ENCODE measurements at places on chromosomes 3 and 15.

DNA sequence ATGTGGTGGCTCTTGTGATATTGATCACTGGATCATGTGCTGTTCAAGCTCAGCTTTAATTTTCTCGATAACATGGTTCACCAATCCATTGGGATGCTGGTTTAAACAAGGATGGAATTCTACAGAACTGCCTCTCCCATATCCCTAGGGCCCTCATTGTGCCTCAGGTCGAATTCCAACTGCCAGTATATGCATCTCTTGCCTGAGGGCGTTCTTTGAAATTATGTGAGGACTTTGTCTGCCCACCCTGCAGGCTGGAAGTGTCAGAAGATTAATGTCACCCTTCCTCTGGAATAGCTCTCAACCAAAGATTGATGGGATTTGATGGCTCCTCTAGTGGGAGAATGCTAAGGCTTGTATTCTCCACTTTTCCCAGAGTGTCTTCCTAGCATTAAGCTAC is 175.6 kb upstream of the GALNT15 start:
- no peak for DNase-seq

DNA sequence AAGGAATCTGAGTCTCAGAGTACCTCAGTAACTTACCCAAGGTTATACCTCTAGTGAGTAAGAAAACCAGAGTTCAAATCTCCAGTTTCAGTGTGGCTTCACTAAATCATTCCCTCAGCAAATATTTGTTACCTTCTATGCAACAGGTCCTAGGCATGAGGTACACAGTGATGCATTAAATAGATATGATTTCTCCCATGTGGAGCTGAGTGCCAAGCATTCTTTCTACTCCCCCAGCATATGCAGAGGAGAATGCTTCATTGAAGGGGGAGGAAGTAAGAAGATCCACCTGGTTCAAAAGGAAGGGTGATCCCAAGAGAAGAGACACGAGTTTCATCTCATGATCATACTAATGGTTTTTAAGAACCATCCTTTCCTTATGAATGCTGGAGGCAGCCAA is 6.8 kb upstream of the MTHFS start:
- no peak for DNase-seq

GRCh38 chr15:61011576-61012336 is 217.3 kb downstream of the RORA start:
- DNase-seq, result no peak

DNA sequence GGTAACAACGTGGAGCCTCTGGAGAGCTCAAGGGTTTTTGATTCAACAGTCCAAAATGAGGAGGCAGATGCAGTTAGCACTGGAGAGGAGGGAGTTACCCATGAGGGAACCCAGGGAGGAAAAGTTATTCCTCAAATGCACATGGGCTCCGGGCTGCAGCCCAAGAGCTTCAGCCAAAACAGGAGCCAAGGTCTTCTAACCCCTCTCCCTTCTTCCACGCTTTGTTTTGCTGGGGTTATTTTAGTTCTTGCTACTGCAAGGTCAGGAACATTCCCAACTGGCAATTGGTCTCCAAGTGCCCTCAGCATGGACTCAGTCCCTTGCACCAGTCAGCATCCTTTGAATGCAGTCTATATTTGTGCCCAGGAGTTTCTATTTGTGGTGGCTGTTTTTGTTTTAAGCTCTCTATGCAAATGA is 90.0 kb downstream of the TGFBR2 start:
- DNase-seq, result no peak

DNA sequence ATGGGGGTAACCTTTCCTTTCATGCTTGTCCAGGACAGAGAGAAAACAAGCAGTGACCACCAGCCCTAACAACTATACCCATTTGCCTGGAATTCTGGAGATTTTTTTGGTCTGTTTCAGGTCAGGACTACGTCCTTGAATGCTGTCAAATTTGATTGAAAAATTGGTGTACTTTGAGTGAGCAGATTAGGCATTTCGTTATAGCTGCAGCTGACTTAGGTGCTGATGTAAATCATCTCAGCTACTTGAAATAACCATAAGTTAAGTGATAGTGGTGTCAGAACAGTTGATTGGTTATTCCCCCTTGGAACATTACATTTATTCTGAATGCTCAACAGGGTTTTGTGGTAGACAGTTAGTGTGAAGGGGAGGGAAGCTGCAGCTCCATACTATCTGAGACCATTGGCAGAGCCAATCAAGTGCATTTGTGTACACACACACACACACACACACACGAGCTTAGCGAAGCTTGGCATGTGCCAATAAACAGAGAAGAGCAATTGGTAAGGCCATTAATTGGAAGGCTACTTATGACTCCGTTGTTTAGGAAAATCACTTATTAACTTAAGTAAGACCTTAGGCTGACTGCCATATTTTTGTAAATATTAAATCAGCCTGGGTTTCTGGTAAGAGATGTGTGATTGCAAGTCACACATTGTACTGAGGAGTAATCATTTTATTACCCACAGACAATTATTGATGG is 447.8 kb downstream of the MFSD1 start:
- no peak for DNase-seq

- DNase-seq, result no peak
These were observed 3.0 kb upstream of the IL5RA start for GRCh38 chr3:3113042-3113709.

DNA sequence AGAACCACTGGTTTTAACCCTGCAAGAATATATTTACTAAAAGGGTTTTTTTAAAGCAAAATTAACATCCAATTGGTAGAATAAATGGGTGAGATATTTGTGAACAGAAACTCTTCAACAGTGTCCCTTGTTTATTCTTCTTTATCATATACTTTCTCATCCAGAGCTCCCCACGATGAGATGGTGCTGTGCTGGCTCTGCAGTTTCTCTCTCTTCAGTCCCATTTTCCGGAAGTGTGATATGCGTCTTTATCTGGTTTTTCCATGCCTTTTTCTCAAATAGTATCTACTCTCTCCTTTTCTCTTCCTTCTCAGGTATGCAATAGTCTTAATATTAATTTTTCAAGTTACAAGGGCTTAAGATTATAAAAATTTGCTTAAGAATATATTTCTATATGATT is 1.5 kb downstream of the EAF2 start:
- DNase-seq, result no peak
